ENCODE measurements at places on chromosomes 3 and 15. TPM values are rescaled to one million over a fixed set of nuclear protein-coding genes. Genes with fewer than 3 reads are reported as not detected.

The OR5K2 gene
- total RNA-seq: not detected

The FOXL2 gene
- total RNA-seq: 0.09 TPM

The RETNLB gene
- not detected for total RNA-seq

The TRH gene
- total RNA-seq: 0.36 TPM

The CELSR3 gene
- total RNA-seq: 26.5 TPM

- no peaks in the 10 kb centered on the region for H3K27me3 ChIP-seq
- H3K36me3 ChIP-seq: peaks cover 4% of the 10 kb centered on the region
- no peak for DNase-seq
- peak overlapping the region; percentile 89 for H3K4me3 ChIP-seq
- H3K4me1 ChIP-seq: peaks cover 57% of the 10 kb centered on the region
Observed at GRCh38 chr15:39784125-39784524, 1.5 kb upstream of the FSIP1 start.

GRCh38 chr15:38528294-38528693, 36.3 kb downstream of the RASGRP1 start:
- H3K4me3 ChIP-seq: no peak overlapping the region
- no peak overlapping the region for H3K27ac ChIP-seq
- no peaks in the 10 kb centered on the region for H3K36me3 ChIP-seq
- DNase-seq: no peak

GRCh38 chr15:101054991-101055390, 135.8 kb downstream of the LRRK1 start:
- no peaks in the 10 kb centered on the region for H3K27me3 ChIP-seq
- peaks cover 7% of the 10 kb centered on the region for H3K36me3 ChIP-seq
- H3K27ac ChIP-seq: no peak overlapping the region

DNA sequence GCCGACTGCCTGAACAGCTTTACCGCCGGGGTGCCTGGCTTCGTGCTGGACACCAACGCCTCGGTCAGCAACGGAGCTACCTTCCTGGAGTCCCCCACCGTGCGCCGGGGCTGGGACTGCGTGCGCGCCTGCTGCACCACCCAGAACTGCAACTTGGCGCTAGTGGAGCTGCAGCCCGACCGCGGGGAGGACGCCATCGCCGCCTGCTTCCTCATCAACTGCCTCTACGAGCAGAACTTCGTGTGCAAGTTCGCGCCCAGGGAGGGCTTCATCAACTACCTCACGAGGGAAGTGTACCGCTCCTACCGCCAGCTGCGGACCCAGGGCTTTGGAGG, 815 bp downstream of the SPINT1 start:
- H3K4me1 ChIP-seq: peaks cover 19% of the 10 kb centered on the region
- no peak overlapping the region for H3K27ac ChIP-seq
- H3K4me3 ChIP-seq: peak overlapping the region; percentile 76
- H3K36me3 ChIP-seq: no peaks in the 10 kb centered on the region

GRCh38 chr15:71373917-71374316, 258.6 kb downstream of the THSD4 start:
- no peak for DNase-seq
- no peaks in the 10 kb centered on the region for H3K36me3 ChIP-seq
- H3K4me1 ChIP-seq: peaks cover 4% of the 10 kb centered on the region
- no peak overlapping the region for H3K27ac ChIP-seq
- H3K27me3 ChIP-seq: peaks cover 6% of the 10 kb centered on the region
- H3K4me3 ChIP-seq: no peak overlapping the region

GRCh38 chr3:1091286-1091685, 1.5 kb upstream of the CNTN6 start:
- H3K27me3 ChIP-seq: no peaks in the 10 kb centered on the region
- H3K36me3 ChIP-seq: no peaks in the 10 kb centered on the region
- H3K4me3 ChIP-seq: no peak overlapping the region
- no peak overlapping the region for H3K27ac ChIP-seq
- peaks cover 26% of the 10 kb centered on the region for H3K4me1 ChIP-seq

- H3K27me3 ChIP-seq: no peaks in the 10 kb centered on the region
- H3K4me1 ChIP-seq: peaks cover 58% of the 10 kb centered on the region
- H3K36me3 ChIP-seq: peaks cover 3% of the 10 kb centered on the region
- H3K4me3 ChIP-seq: no peak overlapping the region
- no peak for DNase-seq
Observed at GRCh38 chr3:69115731-69116130, 6.7 kb downstream of the LMOD3 start.

DNA sequence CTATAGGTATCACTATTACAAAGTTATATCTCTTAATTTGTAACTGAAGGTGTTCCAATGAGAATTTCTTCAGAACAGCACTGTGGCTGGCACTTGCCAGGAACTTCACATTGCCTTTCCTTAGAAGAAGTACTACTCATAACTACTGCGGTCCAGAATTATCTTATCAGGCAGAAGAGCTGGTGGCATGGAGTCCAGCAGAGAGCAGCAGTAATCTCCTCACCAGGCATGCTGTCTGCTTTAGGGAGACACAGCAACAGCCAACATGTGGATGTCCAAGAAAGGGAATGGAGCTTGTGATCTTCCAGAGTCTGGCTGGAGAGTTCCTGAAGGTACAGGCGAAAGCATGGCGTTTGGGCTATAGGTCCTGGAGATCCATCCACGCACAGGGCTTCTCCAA, 919.7 kb upstream of the NR2F2 start:
- DNase-seq: no peak
- no peak overlapping the region for H3K27ac ChIP-seq
- H3K4me1 ChIP-seq: peaks cover 15% of the 10 kb centered on the region
- no peaks in the 10 kb centered on the region for H3K27me3 ChIP-seq

GRCh38 chr3:134955874-134956273, 160.8 kb downstream of the EPHB1 start:
- H3K36me3 ChIP-seq: peaks cover 11% of the 10 kb centered on the region
- no peaks in the 10 kb centered on the region for H3K27me3 ChIP-seq
- no peak overlapping the region for H3K27ac ChIP-seq
- no peak for DNase-seq
- peaks cover 5% of the 10 kb centered on the region for H3K4me1 ChIP-seq

DNA sequence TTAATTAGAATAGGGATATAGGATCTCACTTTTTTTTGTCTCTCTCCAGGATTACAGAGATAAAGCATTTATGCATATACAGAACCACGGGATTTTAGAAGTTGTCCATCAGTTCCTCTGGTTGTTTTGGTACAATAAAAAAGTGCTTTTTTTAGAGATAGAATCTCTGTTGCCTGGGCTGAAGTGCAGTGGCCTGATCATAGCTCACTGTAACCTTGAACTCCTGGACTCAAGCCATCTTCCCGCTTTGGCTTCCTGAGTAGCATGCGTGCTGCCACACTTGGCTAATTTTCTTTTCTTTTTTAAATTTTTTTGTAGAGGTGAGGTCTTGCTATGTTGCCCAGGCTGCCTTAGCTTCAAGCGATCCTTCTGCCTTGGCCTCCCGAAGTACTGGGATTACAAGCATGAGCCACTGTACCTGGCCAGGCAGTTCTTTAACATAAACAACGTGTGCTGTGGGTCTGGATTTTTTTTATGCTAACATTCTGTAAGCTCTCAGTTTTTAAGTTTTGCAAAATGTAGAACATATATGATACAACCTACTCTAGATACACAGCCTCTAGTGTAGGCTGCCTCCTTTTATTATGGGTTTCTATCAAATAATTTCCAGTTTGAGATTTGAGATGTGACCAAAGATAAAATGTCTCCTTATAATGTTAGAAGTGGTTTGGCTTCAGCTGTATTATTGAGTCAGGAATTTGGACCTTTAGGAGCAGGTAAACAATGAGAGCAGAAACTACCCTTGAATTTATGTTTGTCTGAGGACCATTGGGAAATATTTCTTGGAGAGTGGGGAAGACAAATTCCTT, 57.4 kb upstream of the ULK4 start:
- no peak overlapping the region for H3K27ac ChIP-seq
- H3K4me3 ChIP-seq: no peak overlapping the region
- DNase-seq: no peak
- H3K27me3 ChIP-seq: no peaks in the 10 kb centered on the region

DNA sequence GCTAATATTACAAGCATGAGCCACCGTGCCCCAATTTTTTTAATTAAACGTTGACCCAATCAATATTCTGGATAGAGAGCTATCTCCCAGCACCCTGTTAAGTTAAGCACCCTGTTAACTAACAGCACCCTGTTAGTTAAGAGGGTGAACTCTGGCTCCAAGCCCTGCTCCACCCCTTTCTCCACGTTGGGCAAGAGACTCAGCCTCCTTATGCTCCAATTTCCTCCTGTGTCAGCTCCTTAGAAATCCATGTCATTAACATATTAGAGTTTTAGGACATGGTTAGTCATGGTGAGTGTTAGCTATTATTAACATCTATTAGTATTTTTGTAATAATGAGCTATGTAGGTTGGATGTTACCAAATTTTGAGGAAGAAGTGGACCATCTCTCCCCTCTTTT, 217.2 kb upstream of the UBE2E1 start:
- no peak for DNase-seq
- H3K4me3 ChIP-seq: no peak overlapping the region
- no peaks in the 10 kb centered on the region for H3K27me3 ChIP-seq

DNA sequence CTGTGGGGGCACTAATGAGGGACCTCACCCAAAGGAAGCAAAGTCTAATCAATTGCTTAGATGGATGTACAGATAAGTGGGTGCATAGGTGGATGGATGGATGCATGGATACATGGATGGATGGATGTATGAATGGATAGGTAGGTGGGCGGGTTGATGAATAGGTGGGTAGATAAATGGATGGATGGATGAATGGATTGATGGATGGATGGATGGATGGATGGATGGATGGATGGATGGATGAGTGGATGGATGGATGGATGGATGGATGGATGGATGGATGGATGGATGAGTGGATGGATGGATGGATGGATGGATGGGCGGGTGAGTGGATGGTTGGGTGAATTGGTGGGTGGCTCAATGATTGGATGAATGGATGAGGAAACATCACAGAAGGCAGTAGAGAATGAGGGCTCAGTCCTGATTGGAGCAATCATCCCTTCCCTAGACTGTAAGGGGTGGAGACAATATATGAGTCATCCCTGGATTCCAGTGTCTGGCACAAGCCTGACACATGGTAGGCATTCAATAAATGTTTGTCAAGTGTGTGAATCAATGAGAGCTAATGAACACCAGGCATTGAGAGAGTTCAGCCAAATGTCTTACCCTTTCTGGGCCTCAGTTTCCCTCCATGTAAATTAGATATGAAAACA, 40.4 kb upstream of the PXYLP1 start:
- no peak overlapping the region for H3K4me3 ChIP-seq
- no peaks in the 10 kb centered on the region for H3K27me3 ChIP-seq
- H3K27ac ChIP-seq: no peak overlapping the region
- H3K4me1 ChIP-seq: peaks cover 9% of the 10 kb centered on the region

GRCh38 chr3:115646027-115646690, 22.8 kb downstream of the GAP43 start:
- DNase-seq: no peak
- H3K27me3 ChIP-seq: no peaks in the 10 kb centered on the region
- H3K36me3 ChIP-seq: no peaks in the 10 kb centered on the region
- no peak overlapping the region for H3K27ac ChIP-seq
- peaks cover 29% of the 10 kb centered on the region for H3K4me1 ChIP-seq

DNA sequence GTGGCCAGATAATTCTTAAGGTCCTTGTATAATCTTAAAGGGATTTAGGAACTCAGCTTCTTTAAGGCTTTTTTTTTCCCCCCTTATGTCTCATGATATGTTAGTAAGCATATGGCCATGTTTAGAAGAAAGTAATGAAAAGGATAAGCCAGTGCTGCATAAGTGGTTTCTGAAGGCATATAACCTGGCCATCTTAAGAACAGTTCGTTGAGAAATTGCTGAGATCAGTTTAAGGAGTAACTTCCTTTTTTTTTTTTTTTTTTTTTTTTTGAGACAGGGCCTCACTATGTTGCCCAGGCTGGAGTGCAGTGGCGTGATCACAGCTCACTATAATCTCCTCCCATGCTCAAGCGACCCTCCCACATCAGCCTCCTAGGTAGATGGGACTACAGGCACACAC, 51.7 kb downstream of the UBE2E2 start:
- no peak overlapping the region for H3K4me3 ChIP-seq
- no peaks in the 10 kb centered on the region for H3K27me3 ChIP-seq
- H3K36me3 ChIP-seq: no peaks in the 10 kb centered on the region
- no peak for DNase-seq
- no peaks in the 10 kb centered on the region for H3K4me1 ChIP-seq

DNA sequence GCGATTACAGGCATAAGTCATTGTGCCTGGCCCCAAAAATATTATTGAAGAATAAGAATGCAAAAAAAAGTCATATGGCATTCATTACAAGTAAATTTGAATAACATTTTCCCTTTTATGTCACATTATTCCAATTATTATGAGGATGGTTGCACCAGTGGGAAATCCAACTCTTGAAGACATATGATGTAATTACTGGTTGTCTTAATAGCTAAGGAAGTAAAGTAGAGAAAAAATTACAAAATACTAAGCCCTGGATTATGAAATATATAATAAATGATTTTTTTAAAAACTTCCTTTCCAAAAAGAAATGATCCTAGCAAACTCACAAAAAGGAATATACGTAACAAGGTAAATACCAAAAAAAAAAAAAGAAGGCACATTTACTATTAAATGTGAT, 98.9 kb downstream of the FMN1 start:
- peaks cover 6% of the 10 kb centered on the region for H3K4me1 ChIP-seq
- DNase-seq: no peak
- H3K36me3 ChIP-seq: no peaks in the 10 kb centered on the region
- no peak overlapping the region for H3K4me3 ChIP-seq

GRCh38 chr15:75171408-75171807, 30.3 kb upstream of the C15orf39 start:
- H3K27me3 ChIP-seq: peaks cover under 1% of the 10 kb centered on the region
- no peaks in the 10 kb centered on the region for H3K36me3 ChIP-seq
- H3K27ac ChIP-seq: no peak overlapping the region
- no peak overlapping the region for H3K4me3 ChIP-seq

- no peak overlapping the region for H3K27ac ChIP-seq
- peaks cover 3% of the 10 kb centered on the region for H3K36me3 ChIP-seq
- H3K4me1 ChIP-seq: no peaks in the 10 kb centered on the region
- no peak overlapping the region for H3K4me3 ChIP-seq
Observed at GRCh38 chr3:126118591-126118990, 34.7 kb upstream of the SLC41A3 start.

GRCh38 chr3:86702381-86702958, 288.5 kb downstream of the VGLL3 start:
- no peak overlapping the region for H3K27ac ChIP-seq
- H3K36me3 ChIP-seq: peaks cover 6% of the 10 kb centered on the region
- H3K4me3 ChIP-seq: no peak overlapping the region
- no peaks in the 10 kb centered on the region for H3K27me3 ChIP-seq
- no peaks in the 10 kb centered on the region for H3K4me1 ChIP-seq

DNA sequence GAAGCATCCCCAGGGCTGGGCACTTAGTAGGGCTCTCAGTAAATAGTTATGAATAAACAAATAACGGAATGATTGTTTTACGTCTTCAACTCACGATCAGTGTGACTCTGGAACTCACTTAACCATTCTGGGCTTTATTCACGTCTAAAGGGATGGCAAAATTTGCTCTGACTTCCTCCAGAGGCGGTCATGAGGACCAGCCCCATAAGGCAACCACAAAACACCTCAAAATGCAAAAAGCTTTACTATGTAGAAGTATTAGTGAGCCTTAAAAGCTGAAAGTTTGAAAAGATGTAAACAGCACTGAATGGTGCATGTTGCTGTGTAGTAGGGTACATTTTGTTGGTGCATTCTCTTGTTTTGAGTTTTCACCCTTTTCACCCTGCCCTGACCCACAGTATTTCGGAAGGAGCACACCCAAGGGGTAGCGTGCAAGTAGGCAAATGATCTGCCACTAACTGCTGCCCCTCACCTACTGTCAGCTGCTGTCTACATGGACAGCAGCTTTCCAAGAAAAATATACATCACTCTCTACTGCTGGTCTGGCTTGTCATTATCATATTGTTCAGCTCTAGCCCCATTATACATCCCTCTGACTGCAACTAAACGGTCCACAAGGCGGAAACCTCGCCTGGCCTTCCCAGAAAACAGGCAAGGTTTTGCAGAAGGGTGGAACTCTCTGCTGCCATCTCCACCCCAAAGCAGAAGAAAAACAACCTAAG, 308.5 kb upstream of the PROK2 start:
- H3K27me3 ChIP-seq: peaks cover 54% of the 10 kb centered on the region
- no peak for DNase-seq
- H3K4me1 ChIP-seq: no peaks in the 10 kb centered on the region
- no peaks in the 10 kb centered on the region for H3K36me3 ChIP-seq
